Activated naive CD4-positive, alpha-beta T cell treated with anti-CD3 and anti-CD28 coated beads, Interleukin-2, amount 10 ng/mL, durations not matched to agents 7 days and 5 days (primary cell): ENCODE measurements at places on chromosomes 4 and X.

DNA sequence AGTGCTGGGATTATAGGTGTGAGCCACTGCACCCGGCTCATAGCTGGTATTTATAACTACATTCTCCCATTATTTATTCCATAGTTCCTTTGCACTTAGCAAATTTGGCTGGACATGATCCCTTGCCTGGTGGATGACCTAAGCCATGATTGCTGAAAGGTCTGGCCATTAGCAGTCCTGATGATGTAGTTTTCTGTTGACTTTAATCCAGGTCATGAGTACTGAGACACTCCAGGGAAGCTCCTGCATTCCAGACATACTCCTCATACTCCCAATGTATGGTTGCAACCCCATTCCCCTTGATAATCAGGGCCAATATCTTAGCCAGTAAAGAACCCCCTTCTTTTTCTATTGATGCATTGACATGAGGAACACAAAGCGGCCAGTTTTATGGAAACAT lies 24.4 kb upstream of the MGST2 start:
- H3K4me1 ChIP-seq, result no peaks in the 10 kb centered on the region
- H3K4me3 ChIP-seq, result no peak overlapping the region
- H3K27ac ChIP-seq, result no peak overlapping the region
- no peak for DNase-seq
- H3K36me3 ChIP-seq, result no peaks in the 10 kb centered on the region

DNA sequence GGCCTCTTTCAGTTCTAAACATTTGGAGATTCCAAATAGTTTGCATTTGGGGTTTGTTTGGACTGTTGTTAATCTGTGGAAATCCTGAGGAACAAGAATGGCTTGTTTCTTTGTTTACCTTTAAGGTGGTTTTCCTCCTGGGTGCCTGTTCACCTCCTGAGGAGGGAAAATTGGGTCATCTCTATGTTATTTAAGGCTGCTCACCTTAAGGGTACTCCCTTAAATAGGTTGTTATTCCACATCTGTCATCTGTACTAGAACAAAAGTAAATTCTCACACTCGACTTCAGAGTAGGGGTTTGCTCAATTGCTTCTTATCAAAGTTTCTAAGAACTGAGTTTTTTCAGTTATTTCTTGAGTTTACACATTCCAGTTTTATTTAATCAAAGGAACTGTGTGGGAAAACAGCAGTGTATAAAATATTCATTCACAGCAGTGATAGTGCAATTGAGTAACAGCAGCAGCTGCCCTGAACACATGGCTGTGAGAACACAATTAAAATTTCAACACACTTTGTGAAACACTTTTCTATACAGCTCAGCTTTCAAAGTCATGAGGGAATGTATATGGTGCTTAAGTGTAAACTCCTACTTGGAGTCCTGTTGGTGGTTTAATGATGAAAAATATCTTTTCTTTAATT lies 238.5 kb upstream of the PGRMC2 start:
- no peaks in the 10 kb centered on the region for H3K36me3 ChIP-seq
- H3K4me1 ChIP-seq, result no peaks in the 10 kb centered on the region
- no peak for DNase-seq

GRCh38 chr4:47413521-47413920 lies 50.0 kb downstream of the COMMD8 start:
- peaks cover 9% of the 10 kb centered on the region for H3K27me3 ChIP-seq
- no peak for DNase-seq
- H3K36me3 ChIP-seq, result no peaks in the 10 kb centered on the region
- no peak overlapping the region for H3K27ac ChIP-seq
- H3K4me1 ChIP-seq, result no peaks in the 10 kb centered on the region

DNA sequence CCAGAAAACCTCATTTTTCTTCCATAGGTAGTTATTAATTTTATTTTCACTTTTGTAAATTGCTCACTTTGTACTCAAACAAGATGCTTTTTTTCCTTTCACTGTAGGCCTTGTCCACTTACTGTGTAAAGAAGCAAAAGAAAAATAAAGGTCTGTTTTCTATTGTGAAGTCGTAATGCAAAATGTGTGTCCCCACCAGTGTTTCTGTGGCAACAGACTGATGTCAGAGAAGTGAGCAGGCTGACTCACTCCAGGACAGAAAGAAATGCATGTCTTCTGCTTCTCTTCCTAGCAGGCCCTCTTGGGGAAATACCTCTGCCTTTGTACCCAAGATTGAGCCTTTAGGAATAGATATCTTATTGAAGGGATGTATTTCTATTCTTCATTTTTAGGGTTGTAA lies 30.3 kb downstream of the INPP4B start:
- DNase-seq, result peak; percentile 21
- peaks cover 4% of the 10 kb centered on the region for H3K36me3 ChIP-seq
- H3K27me3 ChIP-seq, result no peaks in the 10 kb centered on the region
- no peak overlapping the region for H3K4me3 ChIP-seq
- H3K27ac ChIP-seq, result no peak overlapping the region
- peaks cover 19% of the 10 kb centered on the region for H3K4me1 ChIP-seq

DNA sequence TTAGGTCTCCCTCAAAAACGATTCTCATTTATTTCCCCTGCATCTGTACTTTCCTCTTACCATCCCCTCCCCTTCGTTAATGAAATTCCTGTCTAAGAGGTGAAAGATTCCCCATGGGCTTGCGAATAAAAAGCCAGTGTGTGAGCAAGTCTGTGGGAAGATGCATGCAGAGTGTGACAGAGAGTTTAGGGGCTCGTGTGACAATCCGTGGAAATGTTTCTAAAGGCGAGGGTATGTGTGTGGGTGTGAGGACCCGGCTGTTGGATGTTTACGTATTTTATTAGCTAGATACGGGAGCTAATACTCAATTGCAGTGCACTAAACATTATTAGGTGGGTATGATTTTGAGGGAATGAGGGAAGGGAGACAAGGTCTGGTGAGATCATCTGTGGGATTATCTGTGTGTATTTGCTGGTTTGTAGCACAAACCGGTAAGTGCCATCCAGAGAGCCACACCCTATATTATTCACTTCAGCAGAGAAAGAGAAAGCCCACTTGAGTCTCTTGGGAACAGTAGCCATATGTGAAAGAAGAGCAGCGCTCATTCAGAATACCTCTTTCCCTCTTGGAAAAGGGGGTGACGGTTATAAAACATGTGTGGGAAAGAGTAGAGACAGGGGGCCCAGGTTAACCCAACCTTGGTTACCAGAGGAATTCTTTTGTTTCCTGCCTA lies 893 bp upstream of the HOPX start:
- H3K27me3 ChIP-seq, result peaks cover 70% of the 10 kb centered on the region
- peaks cover 17% of the 10 kb centered on the region for H3K4me1 ChIP-seq
- no peak overlapping the region for H3K4me3 ChIP-seq
- H3K27ac ChIP-seq, result no peak overlapping the region
- no peaks in the 10 kb centered on the region for H3K36me3 ChIP-seq

DNA sequence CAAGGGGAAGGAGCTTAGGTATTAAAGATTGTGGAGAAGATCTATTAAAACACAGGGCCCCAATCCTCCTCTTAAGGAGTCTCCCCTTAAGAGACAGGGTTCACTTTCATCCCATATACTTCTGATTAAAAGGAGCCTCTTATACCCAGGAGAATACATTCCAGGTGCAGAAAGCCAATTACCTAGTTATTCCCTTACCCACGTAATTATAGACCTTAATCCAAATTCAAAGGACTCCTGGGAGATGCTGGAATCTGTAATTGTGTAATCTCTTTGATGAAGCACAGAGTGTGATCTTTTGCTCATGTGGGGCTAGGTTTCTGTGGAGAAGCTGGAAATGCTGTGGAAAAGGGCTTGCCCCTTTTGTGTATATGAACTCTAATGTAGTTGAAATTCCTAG lies 1.4 kb upstream of the SEC24B start:
- no peak for DNase-seq
- peaks cover 46% of the 10 kb centered on the region for H3K4me1 ChIP-seq
- H3K4me3 ChIP-seq, result peak overlapping the region; percentile 81
- peaks cover 11% of the 10 kb centered on the region for H3K36me3 ChIP-seq
- no peaks in the 10 kb centered on the region for H3K27me3 ChIP-seq

GRCh38 chrX:128165884-128166408 lies 113.7 kb upstream of the ACTRT1 start:
- no peaks in the 10 kb centered on the region for H3K27me3 ChIP-seq
- no peak overlapping the region for H3K27ac ChIP-seq
- no peaks in the 10 kb centered on the region for H3K36me3 ChIP-seq
- H3K4me3 ChIP-seq, result no peak overlapping the region
- H3K4me1 ChIP-seq, result no peaks in the 10 kb centered on the region

GRCh38 chr4:184818216-184818564 lies 7.6 kb downstream of the ACSL1 start:
- H3K4me1 ChIP-seq, result peaks cover 43% of the 10 kb centered on the region
- no peak overlapping the region for H3K27ac ChIP-seq
- H3K36me3 ChIP-seq, result no peaks in the 10 kb centered on the region
- H3K4me3 ChIP-seq, result no peak overlapping the region
- H3K27me3 ChIP-seq, result no peaks in the 10 kb centered on the region
- DNase-seq, result peak; percentile 39

DNA sequence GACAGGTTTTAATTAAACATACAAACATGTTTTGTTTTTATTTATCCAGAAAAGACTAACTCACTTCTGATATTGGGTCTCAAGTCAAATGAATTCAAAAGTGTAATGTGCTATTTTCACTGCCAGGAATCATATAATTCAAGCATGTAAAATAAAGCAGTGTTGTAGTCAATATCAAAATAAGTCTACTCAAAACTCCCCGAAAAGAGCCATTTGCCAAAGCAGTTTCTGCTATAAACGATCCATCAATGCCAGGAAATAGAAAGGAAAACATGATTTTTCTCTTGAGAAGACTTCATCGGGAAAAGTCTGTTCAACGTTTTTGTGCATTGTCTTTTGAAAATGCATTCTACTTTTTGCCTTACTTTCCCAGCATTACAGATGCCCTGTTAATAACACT lies 633.3 kb downstream of the FAT4 start:
- no peak for DNase-seq
- H3K4me1 ChIP-seq, result no peaks in the 10 kb centered on the region
- H3K36me3 ChIP-seq, result no peaks in the 10 kb centered on the region
- no peak overlapping the region for H3K27ac ChIP-seq
- no peak overlapping the region for H3K4me3 ChIP-seq

- H3K27me3 ChIP-seq, result no peaks in the 10 kb centered on the region
- peaks cover 5% of the 10 kb centered on the region for H3K36me3 ChIP-seq
- DNase-seq, result no peak
Observed at GRCh38 chrX:136816975-136817374, 36.2 kb upstream of the ARHGEF6 start.

DNA sequence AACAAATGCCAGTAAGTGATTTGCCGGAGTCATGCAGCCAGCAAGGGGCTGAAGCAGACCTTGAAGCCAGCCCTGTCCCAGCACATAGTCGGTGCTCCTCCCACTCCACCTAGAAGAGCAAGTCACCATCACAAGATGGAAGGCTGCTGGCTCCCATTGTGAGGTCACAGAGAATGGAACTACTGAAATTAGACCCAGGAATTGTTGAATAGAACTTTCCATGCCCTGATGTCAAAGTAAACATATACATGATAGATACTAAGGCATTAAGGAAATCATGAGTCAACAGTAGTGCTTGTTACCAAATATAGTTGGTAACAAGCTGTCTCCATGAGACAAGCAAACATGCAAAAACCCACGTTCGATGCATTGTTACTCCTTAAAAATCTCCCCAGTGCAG lies 177.1 kb upstream of the MID1 start:
- H3K36me3 ChIP-seq, result no peaks in the 10 kb centered on the region
- H3K27ac ChIP-seq, result no peak overlapping the region
- no peak overlapping the region for H3K4me3 ChIP-seq
- H3K4me1 ChIP-seq, result no peaks in the 10 kb centered on the region
- no peaks in the 10 kb centered on the region for H3K27me3 ChIP-seq

DNA sequence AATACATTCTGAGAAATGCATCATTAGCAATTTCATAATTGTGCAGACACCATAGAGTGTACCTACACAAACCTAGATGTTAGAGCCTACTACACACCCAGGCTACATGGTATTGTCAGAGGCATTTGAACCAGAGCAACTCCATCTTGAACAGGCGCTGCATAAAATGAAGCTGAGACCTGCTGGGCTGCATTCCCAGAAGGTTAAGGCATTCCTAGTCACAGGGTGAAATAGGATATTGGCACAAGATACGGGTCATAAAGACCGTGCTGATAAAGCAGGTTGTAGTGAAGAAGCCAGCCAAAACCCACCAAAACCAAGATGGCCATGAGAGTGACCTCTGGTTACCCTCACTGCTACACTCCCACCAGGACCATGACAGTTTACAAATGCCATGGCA lies 116.4 kb downstream of the LARP7 start:
- H3K27ac ChIP-seq, result no peak overlapping the region
- no peaks in the 10 kb centered on the region for H3K4me1 ChIP-seq
- H3K36me3 ChIP-seq, result no peaks in the 10 kb centered on the region
- H3K27me3 ChIP-seq, result no peaks in the 10 kb centered on the region

DNA sequence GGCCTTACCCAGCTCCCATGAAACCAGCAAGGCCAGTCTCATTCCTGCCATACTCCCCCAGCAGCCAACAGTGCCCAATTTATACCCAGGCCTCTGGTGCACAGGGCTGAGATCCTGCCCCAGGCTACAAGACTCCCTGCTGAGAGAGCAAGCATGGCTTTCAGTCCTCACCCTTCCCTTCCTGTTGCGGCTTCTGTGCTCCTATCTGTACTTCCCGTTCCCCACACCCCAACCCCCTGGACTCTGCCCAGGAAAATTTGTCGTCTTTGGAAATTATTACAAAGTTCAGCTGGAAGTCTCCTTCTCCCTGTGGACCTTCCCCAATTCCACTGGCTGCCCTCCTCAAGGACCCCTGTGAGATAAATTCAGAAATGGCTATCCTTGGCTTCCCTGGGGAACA lies 84.1 kb upstream of the GK2 start:
- no peaks in the 10 kb centered on the region for H3K36me3 ChIP-seq
- no peaks in the 10 kb centered on the region for H3K27me3 ChIP-seq
- DNase-seq, result no peak
- H3K27ac ChIP-seq, result no peak overlapping the region
